Cerebellar nuclear complex (tissue), 1 donor: ENCODE measurements at places on chromosomes 1 and 21.

DNA sequence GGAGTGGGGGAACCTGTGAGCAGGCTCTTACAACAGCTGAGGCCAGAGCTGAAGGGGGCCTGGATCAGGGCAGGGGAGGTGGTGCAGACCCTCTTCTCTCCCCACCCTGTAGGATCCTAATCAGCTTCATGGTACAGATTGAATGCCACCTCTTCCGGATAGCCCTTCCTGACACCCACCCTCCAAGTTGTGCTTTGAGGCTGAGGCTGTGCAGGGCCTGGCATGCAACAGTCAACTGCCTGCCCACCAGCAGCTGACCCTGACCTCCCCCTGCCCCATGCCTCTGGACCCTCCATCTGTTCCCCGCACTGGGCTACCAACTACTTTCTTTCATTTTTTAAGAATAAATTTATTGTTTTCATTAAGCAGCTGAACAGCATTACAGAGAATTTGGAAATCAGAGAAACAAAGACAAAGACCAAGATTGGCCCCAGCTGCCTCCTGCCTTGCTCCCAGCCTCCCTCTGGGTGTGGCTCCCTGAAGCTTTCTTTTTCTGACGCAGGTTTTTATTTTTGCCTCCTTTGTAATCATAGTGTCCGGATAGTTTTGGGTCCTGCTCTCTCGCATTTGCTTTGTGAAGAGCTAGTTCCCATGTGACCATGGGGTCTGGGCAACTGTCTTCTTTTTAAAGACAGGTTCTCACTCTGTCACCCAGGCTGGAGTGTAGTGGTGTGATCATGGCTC lies 12.8 kb downstream of the ZNF362 start:
- no peak for DNase-seq

DNA sequence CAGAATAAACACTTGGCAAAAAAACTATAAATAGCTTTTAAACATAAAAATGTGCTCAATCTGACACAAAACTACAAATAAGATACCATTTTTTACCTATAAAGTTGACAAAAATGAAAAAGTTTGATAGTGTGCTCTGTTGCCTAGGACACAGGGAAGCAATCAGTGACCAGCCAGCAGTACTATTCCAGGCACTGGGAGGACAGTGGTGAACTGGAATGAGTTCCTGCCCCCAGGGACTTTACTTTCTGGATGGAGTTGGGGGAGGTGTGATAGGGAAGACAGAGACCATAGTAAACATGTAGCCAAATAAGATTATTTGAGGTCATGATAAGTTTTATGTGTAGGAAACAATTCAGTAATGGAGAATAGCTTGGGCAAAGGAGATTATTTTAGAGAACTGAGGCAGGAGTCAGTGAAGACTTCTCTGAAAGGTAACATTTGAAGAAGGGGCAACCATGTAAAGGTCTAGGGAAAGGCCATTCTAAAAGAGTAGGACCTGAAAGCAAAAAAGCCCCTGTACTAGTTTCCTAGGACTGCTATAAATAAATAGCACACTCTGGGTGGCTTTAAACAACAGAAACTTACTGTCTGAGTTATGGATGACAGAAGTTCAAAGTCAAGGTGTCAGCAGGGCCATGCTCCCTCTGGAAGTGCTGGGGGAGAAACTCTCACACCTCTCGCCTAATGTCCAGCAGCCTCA lies 42.0 kb downstream of the EEIG2 start:
- no peak for DNase-seq

- DNase-seq, result no peak
Observed at GRCh38 chr1:31885851-31886250, 52.3 kb downstream of the PTP4A2 start.

DNA sequence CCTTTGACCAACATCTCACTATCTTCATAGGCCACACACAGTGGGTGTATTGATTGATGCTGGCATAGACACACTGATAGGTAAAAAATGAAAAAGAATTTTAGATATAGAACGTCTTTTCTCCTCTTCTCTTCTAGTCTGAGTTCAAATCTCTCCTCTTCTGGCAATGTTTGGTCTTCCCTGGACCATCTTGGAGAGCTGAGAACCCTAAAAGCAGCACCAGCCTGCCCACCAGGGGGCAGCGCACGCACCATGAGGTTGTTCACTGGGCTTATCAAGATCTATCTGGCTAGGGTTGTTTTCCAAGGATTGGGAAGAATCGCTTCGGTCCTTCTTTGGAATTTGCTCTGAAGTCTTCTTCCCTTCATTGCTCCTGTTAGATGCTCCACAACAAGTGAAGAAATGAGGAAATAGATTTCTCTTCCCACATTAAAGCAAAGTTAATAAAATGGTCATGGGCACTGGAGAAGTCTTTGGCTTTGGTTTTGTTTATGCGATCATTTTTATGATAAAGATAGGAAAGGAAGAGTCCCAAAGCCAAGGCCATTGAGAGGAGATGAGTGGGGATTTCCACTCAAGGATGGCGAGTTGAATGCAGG lies 104.0 kb upstream of the OLIG2 start:
- no peak for DNase-seq

GRCh38 chr1:99735852-99736251 lies 30.6 kb downstream of the FRRS1 start:
- no peak for DNase-seq

DNA sequence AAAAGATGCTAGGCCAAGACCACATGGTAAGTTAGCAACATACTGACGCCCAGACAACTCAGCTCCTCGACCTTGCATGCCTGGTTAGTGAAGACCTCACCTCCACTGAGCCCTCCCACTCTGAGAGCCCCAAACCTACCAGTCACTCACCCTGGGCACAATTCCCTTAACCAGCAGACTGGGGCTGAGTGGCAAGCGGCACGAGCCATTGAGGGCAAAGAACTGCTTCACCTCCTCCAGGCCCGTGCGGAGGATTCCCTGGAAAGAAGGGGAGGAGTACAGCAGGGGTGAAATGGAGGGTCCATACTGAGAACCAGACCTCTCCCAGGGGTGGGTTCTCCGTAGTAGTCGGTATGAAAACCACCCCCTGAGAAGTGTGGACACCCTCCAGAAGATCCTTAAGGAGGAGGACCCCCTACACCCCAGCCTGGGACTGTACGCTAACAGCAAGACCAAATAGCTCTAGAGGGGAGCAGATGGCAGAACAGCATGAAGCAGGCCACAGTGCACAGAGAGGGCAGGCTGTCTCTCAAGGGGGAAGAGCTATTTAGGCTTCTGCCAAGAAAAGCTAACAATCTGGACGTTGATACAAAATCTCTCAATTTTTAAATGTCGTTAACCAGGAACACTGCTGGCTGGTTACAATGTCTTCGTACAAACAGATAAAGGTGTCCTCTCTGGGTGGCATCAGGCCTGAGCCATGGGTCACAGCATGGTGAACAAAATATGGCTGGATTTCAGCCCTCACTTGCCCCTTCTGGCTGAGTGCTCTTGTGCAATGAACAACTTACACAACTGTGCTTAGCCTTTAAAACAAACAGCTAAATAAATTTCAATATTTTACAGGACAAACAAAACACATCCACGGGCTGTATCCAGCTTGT lies 31.0 kb upstream of the PPP1R15B start:
- no peak for DNase-seq

DNA sequence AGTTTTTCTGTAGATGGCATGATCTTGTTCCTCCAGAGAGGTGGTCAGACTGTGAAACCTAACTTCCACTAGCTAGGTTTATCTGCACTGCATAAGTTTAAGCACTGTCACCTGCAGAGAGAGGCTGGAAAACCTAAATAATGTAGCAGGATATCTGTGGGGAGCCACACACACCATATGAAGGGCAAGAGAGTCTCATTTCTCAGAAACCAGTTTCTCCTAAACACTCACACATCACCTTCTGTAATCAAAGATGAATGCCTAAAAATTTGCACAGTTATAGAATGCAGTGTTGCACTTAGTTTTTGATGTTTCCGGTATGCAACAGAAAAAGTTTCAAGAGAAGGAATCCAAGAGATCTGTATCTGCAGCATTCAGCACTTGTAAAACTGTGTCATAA lies 654.6 kb downstream of the ADGRL2 start:
- DNase-seq, result no peak

- DNase-seq, result no peak
Observed at GRCh38 chr1:89527256-89527655, 2.6 kb downstream of the LRRC8B start.

- DNase-seq, result no peak
Observed at GRCh38 chr1:14011888-14012287, 311.9 kb downstream of the PRDM2 start.

DNA sequence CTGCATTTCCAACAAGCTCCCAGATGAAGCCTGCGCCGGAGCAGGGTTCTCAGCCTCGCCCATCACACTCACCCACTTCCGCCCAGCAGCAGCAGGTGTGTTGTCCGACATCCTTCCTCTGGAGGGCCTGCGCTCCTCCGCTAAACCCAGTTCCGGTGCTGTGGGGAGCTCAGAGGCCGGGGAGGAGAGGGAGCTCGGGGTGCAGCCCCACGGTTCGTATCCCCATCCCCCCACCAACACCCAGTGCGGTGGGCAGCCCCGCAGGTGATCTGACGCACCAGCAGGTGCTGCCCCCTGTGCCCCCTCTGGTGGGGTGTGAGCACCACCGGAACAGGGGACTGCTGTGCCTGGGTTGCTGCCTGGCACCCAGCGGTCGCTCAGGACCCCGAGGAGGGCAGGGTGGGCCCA lies 3.4 kb upstream of the PEX10 start:
- no peak for DNase-seq

DNA sequence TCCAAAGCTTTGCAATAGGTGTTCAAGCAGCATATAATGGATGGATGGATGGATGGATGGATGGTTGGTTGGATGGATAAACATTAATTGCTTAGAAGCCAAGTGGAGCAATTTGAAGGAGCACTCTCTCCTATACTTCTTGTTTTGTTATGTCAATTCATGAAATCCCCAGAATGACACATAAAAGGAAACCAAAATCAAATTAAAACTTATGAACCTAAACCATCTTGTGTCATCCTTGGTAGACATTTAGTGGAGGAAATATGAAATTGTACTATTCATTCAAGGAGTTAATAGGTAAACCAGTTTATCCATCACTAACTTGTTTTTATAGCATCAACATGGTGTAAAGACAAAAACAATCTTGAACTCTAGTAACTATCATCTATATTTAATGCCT lies 122.5 kb downstream of the NR5A2 start:
- DNase-seq, result no peak

- no peak for DNase-seq
Observed at GRCh38 chr1:20483833-20484518, 2.0 kb downstream of the CAMK2N1 start.

DNA sequence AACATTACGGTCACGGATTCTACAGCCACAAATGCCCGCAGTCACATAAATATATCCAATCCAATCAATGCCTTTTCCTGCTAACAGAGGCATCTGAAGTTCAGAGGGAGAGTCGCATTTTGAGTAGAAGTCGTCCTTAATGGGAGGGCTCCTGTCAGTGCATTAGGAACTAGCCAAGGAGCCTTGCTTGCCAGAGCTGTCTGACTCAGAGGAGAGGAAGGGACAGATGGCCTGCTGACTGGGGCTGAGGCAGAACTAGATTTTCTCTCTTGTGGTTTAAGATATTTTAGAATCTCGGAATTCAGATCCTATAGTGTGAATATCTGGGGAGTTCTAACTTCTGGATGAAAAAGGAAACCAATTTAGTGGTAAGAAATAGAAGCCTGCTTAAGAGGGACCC lies 10.6 kb downstream of the XKR8 start:
- no peak for DNase-seq

DNA sequence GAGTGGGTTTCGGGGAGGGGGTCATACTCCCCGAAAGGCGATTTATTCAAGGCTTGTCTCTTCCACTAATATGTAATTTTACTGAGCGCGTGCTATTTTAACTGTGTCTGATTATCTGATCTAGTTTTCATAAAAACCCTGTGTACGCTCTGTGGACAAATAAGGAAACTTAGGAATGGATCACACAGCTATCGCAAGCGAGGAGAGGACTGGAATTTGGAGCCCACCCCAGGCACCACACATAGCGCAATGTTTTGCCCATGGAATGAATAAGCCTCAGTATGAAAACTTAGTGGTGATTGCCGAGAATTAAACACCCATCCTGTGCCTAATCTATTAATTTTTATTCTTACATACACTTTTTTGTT lies 9.8 kb upstream of the RAB42 start:
- no peak for DNase-seq
